ENCODE measurements at places on chromosomes 3 and 15. TPM values are rescaled to one million over a fixed set of nuclear protein-coding genes. Genes with fewer than 3 reads are reported as not detected.

ZNF620 gene
- total RNA-seq = 2.7 TPM

DNAH12 gene
- total RNA-seq = not detected

GRCh38 chr3:46372492-46373359 lies 2.0 kb downstream of the CCR5 start:
- no peak for DNase-seq

PLA1A gene
- 1.7 TPM for total RNA-seq

MRPS11 gene
- total RNA-seq = 70.3 TPM

- DNase-seq = peak; percentile 79
Observed at GRCh38 chr15:77083381-77084160, 12.7 kb upstream of the TSPAN3 start.

DNA sequence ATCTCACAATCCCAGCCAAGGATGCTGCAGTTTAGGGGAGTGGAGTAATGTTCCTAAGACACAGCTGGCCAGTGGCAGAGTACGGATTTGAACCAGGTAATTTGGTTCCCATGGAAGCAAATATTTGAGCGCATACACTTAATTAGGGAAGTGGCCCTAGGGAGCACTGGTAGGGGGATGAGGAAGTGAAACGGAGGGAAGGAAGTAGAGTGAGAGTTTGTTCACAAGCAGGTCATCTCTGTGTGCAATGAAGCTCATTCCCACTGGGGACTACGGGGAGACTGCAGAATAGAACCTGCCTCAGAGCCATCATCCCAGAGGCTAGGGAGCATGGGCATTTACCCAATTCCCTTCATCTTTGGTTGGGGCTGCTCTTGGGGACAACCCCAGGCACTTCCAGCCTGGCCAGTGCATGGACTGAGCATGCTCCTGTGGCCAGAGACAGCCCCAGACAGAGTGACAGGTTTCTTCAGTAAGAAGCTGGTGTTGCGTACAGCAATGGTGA lies 317.2 kb upstream of the PROK2 start:
- peak; percentile 16 for DNase-seq

GJD2 gene
- total RNA-seq = not detected

KIF7 gene
- 4.2 TPM for total RNA-seq

DNA sequence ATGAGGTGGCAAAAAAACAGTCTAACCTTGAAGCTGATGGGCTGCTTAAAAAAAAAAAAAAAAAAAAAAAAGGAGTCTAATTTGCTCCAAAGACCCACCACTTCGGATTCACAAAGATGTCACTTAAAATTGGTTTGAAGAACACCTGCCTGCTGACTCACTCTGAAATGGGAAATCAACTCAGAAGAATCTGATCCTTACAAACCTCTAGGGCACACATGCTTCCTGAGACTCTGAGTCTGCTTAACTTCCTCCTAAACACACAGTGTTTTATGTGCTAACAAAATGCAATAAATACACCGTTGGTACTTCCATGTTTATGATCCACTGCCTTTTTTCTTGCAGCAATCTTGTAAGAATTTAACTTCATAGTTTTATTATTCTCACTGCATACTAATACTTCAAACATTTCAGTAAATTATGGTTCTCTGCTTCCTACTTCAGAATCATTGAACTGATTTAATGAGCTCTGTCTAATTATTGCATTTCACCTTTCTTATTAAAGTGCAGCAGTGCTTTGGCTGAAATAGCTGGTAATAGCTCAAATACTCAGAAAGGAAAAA lies 73.0 kb upstream of the FRMD4B start:
- no peak for DNase-seq

DNA sequence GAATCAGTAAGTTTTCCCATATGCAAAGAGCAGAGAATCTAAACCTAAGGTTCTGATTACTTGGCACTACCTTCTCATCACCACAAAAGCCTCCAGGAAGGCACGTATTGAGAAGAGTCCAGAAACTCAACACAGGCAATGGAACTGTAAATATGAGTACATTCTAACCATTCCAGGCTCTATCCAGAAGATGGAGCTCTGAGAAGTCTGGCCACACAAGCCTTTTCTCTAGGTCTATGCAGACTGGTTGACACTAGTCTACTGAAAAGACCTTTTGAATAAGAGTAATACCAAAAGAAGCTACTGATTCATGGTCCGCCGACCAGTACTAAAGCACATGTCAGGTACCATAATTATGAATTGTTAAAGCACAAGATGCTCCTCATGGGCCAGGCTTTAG lies 12.2 kb upstream of the NCKIPSD start:
- DNase-seq = no peak

GOLGA8G gene
- not detected for total RNA-seq

- no peak for DNase-seq
Observed at GRCh38 chr3:513301-513700, 316.7 kb downstream of the CHL1 start.

- no peak for DNase-seq
Observed at GRCh38 chr3:122265957-122266356, 59.1 kb upstream of the CSTA start.

DNA sequence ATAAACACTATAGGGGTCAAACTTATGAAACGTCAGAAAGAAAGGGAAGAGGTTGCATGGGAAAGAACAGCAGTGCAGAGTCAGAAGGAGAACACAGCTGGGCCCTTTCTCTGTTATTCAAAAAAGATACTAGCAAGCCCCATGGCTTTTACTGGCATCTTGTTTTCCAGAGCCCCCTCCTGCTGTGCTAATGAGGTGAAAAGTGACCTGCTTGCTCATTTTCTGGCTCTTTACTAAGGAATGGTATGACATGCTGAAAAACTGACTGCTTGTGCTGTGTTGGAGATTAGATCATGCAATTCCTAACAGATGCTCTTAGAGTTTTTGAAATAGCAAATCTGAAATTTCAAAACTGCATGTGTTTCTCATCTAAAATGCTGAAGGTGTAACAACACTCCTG lies 541.6 kb upstream of the ALCAM start:
- no peak for DNase-seq

DNA sequence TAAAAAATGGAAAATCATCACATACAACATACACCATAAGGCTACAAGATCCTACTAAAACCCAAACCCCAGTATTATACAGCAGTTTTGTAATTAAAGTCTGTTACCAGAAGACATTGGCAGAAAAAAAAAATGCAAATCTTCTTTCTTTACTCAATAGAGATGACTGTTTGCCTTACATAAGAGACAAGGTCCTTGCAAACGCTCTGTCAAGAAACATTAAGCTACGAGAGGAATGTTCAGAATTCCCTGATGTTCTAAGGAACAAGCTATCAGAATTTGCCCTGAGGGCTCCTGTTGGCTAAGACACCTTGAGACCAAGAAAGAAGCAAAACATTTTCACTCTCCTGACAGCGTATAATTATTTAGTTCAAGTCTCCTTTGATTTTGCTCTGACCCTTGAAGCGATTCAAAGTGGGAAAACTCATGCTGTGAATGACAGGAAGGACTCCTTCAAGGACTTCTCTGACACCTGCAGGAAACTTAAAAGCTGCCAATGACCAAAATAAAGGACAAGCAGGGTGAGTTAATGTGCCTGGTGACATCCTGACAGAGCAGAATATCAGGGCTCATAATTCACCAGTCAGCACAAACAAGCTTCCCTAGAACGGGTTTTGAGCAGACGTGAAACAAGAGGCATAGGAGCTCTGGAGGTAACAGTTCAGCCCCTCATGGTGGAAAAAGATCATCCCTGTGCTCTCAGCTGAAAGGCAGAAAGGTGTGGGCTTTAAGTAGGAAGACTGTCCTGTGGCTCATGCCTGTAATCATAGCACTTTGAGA lies 2.5 kb downstream of the SCAMP2 start:
- DNase-seq = no peak

PCSK6 gene
- total RNA-seq = 23.7 TPM

COLQ gene
- total RNA-seq = 19.4 TPM

- DNase-seq = no peak
Observed at GRCh38 chr15:69869291-69869690, 228.4 kb downstream of the TLE3 start.

GRCh38 chr15:62791694-62792093 lies 250.9 kb upstream of the TPM1 start:
- DNase-seq = no peak

PRICKLE2 gene
- 12.2 TPM for total RNA-seq

NR2F2 gene
- total RNA-seq = 10.4 TPM

- no peak for DNase-seq
Observed at GRCh38 chr15:29773816-29774215, 48.5 kb downstream of the TJP1 start.

DNA sequence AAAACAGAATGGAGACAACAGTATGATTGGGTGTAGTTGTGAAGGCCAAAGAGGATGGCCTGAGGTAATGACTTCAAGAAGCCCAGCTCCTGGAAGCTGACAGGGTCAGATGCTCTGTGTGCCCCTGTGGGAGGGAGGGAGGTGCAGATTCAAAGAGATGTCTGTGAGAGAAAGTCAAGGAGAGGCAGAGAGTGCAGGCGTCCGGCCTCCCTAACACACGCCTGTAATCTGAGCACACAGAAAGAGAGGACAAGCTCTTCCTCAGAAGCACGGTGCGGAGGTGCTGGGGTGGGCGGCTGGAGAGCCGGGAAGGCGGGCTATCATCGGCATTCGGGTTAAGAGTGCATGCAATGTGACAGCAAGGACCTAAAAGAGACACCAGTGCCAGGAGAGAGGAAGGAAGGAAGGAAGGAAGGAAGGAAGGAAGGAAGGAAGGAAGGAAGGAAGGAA lies 238.2 kb upstream of the HES1 start:
- no peak for DNase-seq

- DNase-seq = no peak
Observed at GRCh38 chr3:177251755-177252154, 54.5 kb upstream of the TBL1XR1 start.

DNA sequence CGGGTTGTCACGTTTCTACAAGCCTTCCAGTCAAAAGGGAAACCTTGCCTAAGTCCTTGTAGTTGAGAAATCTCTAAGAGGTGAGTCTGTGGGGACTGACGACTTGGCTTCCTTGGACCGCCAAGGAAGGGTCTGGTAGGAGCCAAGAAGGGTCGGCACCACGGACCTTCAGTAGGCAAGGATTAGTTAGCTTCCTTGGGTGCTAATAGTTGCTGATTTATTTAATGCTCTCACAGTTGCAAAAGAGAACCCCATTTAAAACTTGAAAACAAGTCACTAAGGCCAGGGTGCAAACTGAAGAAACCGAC lies 361 bp upstream of the LCMT2 start:
- DNase-seq = no peak

DNA sequence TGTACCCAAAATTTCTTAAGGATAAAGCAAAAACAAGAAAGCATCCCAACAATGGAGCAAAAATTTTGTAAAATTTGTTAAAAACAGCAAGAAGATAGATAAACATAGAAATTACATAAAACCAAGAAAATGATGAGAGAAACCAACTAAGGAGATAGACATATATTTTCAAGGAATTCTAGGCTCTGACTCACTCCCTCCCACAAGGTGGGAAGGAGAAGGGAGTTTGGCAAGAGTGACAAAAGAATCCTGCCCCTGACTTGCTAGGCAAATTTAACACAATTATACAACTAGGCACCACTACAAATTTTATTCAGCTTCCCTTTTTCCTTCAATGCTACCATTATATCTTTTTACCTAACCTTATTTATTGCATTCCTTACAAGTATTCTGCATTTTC lies 70.9 kb downstream of the MYO9A start:
- DNase-seq = no peak

DNA sequence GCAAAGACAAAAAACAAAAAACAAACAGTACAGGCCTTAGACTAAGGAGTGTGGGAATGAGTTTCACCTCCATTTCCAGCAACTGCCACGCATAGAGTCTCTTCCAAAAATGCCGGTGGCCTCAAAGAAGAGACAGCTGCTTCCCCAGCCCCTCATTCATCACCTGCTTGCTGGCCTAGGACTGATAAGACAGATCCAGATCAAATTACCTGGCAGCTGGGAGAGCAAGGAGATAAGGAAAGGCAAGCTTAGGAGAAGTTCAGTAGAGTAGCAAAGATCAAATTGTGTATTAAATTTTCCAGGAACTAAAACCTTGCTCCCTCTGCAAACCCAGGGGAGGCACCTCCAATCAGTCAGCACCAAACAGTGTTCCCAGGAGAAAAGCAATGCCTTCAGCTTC lies 325.8 kb upstream of the CTNNB1 start:
- DNase-seq = no peak

B4GALT4 gene
- 12.4 TPM for total RNA-seq

DNA sequence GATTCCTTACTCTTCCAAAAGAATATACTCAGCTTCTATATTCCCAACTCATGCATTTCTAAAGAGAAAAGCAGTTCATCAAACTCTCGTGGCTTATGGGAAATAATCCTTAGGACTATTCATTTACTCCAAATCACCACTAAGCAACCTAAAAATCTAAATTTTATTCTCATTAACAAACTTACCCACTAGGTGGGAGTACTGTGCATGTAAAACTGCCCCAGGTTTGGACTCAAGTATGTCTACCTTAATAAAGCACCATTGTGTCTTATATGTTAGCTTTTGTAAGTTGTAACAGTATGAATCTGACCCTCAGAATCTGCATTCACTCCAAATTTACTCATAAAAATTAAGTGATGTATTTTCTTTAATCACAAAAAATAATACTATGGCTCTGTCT lies 25.3 kb downstream of the RAD18 start:
- DNase-seq = no peak

All from heart right ventricle (tissue), 16 donors.